SJSA1 (cell line): ENCODE measurements at places on chromosomes 12 and 14. TPM values are rescaled to one million over a fixed set of nuclear protein-coding genes. Genes with fewer than 3 reads are reported as not detected.

DNA sequence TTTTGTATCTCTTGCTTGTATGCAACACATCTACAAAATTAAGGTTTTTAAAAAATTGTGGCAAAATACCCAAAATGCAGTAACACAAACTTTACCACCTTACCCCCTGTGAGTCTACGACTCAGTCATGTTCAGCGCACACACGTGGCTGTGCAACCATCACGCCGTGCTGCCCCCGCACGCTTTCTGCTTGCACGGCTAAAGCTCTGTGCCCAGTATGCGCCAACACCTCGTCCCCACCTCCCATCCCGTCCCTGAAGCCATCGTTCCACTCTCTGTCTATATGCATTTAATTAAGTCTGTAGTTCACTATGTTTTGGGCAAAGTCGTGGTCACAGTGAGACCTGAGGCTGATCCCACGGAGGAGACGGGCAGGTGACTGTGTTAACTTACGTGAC, 36.4 kb downstream of the FZD10 start:
- DNase-seq = no peak

DNA sequence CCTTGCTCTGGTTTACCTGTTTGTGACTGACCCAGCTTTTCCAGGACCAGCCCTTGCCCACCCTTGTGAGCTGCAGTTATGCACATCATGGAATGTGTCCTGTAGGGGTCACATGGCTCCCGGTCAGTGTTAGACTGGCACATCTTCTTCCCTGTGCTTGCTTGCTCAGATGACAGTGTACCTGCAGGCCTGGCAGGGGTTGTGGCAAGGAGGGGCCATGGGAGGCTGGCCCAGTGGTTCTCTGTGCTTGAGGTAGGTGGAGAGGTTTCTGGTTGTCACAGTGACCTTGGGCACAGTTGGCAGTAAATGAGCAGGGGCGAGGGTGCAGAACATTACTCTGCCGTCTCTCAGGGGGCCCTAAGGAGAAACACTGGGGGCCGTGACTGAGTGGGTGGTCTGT, 27.6 kb upstream of the RD3L start:
- DNase-seq = no peak

SSTR1 gene
- total RNA-seq = not detected in 2 replicates

DNA sequence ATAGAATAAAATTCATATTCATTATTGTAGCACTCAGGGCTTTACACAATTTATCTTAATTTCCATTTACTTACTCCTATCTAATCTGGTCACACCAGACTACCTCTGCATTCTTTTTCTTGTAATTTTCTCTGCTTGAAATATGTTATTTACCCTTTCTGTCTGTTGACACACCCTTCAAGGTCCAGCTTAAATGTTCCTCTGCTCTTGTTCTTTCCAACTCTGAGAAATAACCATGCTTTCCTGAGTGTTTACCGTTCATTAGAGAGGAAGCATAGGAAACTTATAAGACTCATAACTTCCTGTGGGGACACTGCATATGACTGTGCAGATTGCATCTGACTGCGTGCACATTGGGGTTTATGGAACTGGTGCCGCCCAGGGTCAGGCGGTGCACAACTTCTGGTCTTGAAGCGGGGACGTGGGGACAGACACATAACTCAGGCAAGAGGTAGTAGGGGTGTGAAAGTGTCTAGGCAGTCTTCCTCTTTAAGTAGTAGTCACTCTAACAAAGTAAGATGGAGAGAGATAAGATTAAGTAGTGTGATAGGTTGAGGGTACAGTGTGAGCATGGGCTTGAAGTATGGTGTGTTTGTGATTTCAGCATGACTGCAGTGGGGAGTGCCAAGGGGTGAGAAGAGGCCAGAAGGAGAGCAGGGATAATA, 42.6 kb upstream of the FOXJ2 start:
- no peak for DNase-seq

DNA sequence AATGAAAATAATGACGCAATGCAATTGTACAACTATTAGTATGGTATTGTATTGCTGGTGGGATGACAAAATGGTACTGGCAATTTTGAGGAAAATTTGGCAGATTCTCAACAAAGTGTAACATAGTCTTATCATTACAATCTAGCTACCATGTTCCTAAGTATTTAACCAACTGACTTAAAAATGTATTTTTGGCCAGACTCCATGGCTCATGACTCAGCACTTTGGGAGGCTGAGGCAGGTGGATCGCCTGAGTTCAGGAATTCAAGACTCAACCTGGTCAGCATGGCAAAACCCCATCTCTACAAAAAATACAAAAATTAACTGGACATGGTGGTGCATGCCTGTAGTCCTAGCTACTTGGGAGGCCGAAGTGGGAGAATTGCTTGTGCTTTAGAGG, 1409.5 kb downstream of the AACS start:
- DNase-seq = no peak

ADCY4 gene
- not detected in 2 replicates for total RNA-seq

SSPN gene
- total RNA-seq = 35.6 and 37.1 TPM in 2 replicates

DNA sequence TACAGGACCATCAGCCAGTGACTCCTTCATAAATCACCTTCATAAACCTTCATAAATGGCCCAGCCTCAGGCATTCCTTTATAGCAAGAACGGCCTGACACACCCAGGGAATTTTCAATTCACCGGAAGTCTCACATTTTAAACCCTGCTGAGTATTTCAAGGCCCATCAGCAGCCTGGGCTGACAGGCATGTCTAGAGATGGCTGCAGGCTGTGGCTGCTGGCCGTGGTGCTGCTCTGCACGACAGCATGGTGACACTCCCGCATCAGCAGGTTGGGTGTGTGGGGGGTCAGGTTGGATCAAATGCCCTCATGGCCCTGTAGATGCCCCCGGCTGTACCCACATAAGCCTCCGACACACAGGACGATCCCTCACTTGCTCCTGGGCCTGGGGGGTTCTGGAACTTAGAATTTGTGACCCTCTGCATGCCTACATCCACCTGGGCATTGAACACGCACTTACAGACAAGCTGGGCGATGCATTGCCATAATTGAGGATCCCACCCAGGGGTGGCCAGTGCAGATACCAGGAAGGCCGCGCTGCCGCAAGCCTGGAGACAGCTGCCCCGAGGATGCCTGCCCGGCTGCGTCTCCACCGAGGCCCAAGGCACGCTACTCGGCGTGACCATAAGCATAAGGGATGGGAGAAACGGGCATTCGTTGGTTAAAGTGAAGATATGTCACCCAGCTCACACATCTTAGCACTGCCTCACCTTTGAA, 124.3 kb downstream of the PIWIL1 start:
- no peak for DNase-seq

- no peak for DNase-seq
These were observed 18.1 kb downstream of the MLXIP start for GRCh38 chr12:122096591-122097149.

CAPZA3 gene
- total RNA-seq = not detected in 2 replicates

- DNase-seq = no peak
These were observed 7.2 kb downstream of the THAP2 start for GRCh38 chr12:71671311-71671710.

- no peak for DNase-seq
These were observed 728.0 kb downstream of the FLRT2 start for GRCh38 chr14:86257973-86258372.

GRCh38 chr12:104624529-104624928, 167.8 kb downstream of the CHST11 start:
- no peak for DNase-seq

PMEL gene
- 0.34 TPM in 1 of 2 replicates, not detected in the other for total RNA-seq

DNA sequence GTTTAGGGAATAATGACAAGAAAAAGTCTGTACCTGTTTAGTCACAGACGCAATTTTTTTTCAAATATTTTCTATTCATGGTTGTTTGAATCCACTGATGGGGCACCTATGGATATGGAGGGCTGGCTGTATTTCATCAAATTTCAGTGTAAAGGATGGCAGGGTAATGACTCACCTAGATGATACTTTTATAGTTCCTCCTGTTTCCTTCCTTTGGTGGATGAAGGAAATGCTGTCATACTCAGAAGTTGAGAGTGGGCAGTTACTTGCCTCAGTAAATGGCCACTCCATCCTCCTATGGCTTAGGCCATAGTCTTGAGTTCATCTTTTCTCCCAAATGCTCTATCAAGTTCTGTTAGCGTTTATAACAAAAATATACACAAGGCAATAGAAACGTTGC, 18.9 kb upstream of the C12orf71 start:
- no peak for DNase-seq

GRCh38 chr14:102095871-102096568, 9.2 kb upstream of the HSP90AA1 start:
- no peak for DNase-seq

DNA sequence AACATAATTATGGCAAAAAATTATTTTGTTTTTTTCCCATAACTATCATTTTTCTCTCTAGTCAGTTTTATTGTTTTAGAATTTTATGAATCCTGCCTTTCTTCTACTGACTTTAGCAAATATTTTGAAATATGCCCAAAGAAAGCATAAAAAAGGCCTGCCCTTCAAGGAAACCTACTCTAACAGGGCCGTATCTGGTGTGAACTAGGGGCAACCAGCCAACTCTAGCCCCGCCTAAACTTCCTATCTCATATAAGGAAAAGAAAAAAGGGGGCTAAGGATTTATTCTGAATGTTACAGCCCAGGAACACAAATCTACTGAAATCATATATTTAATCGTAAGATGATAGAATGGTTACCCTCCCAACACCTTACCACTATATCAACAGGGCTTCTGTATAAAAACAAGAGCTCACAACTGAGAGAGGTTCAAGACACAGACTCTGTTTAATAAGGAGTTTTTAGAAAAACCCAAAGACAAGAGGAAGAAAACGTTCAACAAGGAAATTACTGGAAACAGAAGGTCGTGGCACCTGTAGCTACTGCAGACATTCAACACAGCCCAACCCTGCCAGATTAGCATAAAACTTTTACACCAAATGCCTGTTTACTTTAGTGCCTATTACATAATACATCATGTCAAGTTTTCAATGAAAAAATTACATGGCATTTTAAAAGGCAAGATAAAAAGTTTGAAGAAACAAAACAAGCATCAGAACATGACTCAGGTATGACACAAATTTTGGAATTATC, 12.9 kb upstream of the EPYC start:
- DNase-seq = peak; percentile 66

DNA sequence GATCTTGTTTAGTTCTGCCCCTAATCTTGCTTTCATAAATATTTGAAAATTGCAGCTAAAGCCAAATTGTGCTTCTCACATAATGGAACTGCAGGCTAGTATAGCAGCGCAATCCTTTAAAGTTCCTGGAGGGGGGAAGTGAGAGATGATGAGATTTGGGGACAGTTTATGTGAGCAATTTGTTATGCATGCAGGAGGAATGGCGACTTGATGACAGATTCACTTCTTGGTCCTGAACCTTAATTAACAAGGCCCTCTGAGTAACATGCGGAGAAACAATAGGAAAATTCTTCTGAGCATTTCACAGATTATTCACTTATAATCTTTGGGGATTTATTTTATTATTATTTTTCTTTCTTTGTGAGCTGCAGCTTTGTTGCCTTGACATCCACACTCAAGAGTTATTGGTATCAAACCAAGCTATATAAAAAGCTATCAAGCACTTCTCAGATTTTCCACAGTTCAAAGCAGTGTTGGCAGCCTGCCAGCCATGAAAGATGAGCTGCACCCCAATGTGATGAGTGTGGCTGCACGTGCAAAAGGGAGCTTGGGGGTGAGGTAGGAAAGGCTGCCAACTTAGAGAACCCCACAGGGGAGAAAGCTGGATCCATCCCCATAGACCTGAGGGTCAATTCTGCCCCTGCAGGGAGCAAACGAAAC, 1662.2 kb upstream of the FLRT2 start:
- no peak for DNase-seq

DNA sequence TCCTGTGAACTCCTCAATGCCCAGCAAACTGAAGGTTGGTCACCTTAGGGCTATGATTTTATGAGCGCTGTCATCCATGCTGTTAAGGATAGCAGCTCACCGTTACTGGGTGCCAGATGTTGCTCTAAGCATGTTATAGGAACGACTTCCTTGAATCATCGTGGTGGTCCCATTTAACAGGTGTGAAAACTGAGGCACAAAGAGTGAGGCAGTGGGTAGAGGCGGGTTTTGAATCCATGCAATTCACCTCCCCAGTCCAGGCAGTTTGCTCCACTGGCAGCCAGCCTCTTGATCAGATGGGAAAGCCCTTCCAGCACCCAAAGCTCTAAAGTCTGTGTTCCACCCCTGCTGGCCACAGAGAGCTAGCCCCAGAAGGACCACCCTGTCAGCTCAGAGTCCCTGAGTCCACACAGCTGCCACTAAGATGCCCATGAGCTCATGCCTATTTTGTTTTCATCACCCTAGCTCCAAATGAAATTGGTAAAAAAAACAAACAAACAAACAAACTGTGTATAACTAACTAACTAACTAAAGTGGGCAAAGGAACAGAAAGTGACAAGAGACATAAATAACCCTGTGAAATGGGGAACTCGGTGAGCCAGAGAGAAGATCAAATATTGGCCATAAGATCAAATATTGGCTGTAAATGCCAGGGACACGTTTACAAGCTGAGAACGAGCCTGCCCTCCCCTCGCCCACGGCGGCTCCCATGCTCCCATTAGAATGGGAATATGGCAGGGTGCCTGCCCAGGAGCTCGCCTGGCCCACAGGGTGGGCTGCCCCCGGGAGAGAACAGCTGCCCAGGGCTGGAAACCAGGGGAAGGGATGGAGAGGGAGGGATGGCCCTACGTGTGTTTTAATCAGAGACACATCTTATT, 72.3 kb upstream of the RFLNA start:
- DNase-seq = peak; percentile 11

DNA sequence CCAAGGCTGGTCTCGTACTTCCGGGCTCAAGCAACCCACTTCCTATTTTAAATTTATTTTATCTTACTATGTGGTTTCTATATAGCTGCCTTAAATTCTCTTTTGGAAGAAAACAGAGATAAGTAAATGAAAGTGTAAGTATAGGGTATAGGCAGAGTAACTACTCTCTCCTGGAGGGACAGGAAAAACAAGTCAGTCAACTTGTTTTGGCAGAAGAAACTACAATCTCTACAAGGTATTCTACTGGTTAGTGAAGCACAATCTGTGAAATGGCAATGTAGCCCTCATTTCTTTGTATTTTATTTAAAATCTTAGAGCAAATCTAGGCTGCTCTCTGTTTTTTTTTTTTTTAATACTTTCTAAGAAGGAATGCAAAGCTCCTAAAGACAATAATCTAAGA, 55.4 kb downstream of the UBR7 start:
- DNase-seq = no peak

GRCh38 chr12:63404611-63405010, 253.6 kb upstream of the AVPR1A start:
- DNase-seq = no peak

GRCh38 chr12:29281371-29282005, 99.5 kb downstream of the ERGIC2 start:
- DNase-seq = no peak

RNF212B gene
- not detected in 2 replicates for total RNA-seq

NGB gene
- not detected in 2 replicates for total RNA-seq

GRCh38 chr14:95045106-95045701, 112.1 kb downstream of the DICER1 start:
- no peak for DNase-seq

MYH6 gene
- total RNA-seq = not detected in 2 replicates
